ENCODE measurements at places on chromosomes 3 and 15.

- peak; percentile 59 for ATAC-seq
These were observed 36.3 kb downstream of the CHST14 start for GRCh38 chr15:40506964-40507571.

GRCh38 chr3:143070977-143071551 is 48.5 kb upstream of the CHST2 start:
- ATAC-seq = no peak

- ATAC-seq = no peak
These were observed 8.4 kb upstream of the CDC25A start for GRCh38 chr3:48196611-48197010.

GRCh38 chr3:197482001-197482400 is 73.8 kb downstream of the BDH1 start:
- ATAC-seq = no peak

DNA sequence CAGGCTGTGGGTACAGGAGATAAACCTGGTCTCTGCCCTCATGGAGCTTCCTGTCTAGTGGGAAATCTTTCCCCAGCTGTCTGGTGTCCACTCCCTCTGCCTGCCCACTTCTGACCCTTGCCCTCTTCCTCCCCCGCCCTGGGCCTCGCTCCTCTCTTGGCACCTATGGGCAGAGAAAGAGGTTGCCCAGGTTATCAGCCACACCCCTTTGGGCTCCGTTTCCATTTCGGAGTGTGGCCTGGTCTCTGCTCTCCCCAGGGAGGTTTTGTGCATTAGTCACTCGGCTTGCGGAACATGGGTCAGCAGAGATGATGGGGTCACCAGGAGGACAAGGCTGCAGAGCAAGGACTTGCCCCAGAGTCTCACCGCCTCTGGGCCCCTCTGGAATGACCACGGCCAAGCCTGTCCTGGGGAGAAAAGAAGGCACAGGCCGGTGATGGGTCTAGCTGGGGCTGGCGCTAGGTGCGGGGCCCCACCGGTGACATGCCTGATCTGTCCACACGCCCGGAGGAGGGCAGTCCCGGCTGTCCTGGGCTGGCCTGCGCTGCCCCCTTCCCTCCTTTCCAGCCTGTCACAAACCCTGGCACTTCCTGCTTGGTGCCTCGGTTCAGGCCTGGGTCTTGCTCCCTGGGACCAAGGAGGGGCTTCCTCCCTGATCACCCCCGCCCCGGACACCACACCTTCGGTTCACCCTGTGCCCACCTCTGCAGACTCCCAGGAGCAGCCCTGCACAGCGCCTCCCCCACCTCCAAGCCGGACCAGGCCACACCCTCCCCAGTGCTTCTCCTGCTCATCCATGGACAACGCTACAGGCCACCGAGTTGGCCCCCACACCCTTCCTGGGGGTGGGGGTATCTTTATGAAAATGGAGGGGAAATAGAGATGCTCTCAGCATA is 35.6 kb upstream of the MUC4 start:
- ATAC-seq = peak; percentile 3

DNA sequence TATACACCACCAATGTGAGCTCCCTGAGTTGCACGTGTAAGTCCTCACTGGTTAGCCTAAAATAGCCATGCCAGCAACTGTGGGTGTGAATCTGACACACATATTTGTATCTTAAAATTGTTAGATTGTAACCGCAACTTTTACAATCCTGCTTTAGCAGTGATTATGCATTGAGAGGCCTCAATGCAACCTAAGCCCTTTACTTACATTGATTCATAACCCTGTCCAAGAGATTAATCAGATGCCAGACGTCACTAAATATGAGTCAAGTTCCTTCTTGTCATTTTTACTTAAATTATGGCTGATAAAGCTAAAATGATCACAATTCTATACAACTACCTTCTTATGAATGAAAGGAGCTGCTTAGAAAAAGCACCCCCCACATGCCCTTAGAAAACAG is 46.9 kb downstream of the IL17RD start:
- ATAC-seq = no peak

GRCh38 chr3:160806094-160806493 is 50.1 kb downstream of the PPM1L start:
- no peak for ATAC-seq

DNA sequence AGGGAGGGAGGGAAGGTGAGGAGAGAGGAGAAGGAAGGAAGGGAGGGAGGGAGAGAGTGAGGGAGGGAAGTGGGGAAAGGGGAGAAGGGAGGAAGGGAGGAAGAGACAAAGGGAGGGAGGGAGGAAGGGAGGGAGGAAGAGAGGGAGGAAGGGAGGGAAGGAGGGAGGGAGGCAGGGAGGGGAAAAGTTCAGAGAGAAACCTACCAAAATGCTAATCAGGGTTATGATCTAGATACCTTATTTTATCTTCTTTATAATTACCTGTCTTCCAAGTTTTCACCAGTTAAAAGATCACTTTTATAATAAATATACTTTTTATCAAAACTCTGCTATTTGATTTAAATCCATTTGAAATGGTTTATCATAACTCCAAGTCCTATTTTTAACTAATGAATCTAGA is 44.4 kb downstream of the FAM174B start:
- ATAC-seq = no peak

All from stimulated activated memory B cell treated with anti-CD40 and anti-IgM and Interleukin-4, amounts not matched to agents 10 μg/mL and 1 μg/mL and 100 μg/mL, for 72 hours (primary cell).